ENCODE measurements at places on chromosomes 3 and 15.

GRCh38 chr3:184727357-184728009 lies 15.6 kb upstream of the MAGEF1 start:
- no peaks in the 10 kb centered on the region for H3K27me3 ChIP-seq
- H3K4me3 ChIP-seq, result peak overlapping the region; percentile 59
- peak; percentile 71 for DNase-seq
- H3K36me3 ChIP-seq, result peaks cover 3% of the 10 kb centered on the region

- H3K27ac ChIP-seq, result no peak overlapping the region
- H3K4me1 ChIP-seq, result peaks cover 16% of the 10 kb centered on the region
- H3K36me3 ChIP-seq, result peaks cover 2% of the 10 kb centered on the region
These were observed 1.5 kb downstream of the CELF6 start for GRCh38 chr15:72318408-72318942.

- H3K27ac ChIP-seq, result no peak overlapping the region
- peaks cover 15% of the 10 kb centered on the region for H3K36me3 ChIP-seq
- no peaks in the 10 kb centered on the region for H3K27me3 ChIP-seq
- no peak overlapping the region for H3K4me3 ChIP-seq
These were observed 105.3 kb downstream of the PLCH1 start for GRCh38 chr3:155639462-155640055.

GRCh38 chr15:50219820-50220219 lies 37.8 kb downstream of the SLC27A2 start:
- H3K27me3 ChIP-seq, result peaks cover 11% of the 10 kb centered on the region
- H3K36me3 ChIP-seq, result no peaks in the 10 kb centered on the region
- H3K27ac ChIP-seq, result no peak overlapping the region
- peaks cover 6% of the 10 kb centered on the region for H3K4me1 ChIP-seq
- DNase-seq, result no peak

DNA sequence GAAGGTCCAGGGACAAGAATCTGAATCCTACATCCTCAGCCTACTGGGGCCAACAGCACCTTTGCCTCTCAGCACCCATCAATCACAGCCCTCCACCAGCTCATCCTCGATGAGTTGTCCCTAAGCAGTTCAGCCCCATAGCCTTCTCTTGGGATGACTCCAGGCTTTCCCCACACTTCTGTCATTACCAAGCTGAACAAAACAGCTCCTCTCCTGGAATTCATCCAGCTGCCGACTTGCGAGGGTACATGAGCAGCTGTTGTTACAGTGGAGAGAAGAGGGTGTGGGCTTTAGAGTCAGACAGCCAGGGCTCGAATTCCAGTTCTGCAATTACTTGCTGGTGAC lies 69.0 kb upstream of the THBS1 start:
- no peak for DNase-seq
- H3K4me3 ChIP-seq, result no peak overlapping the region
- no peaks in the 10 kb centered on the region for H3K36me3 ChIP-seq
- H3K27me3 ChIP-seq, result peaks cover 8% of the 10 kb centered on the region

DNA sequence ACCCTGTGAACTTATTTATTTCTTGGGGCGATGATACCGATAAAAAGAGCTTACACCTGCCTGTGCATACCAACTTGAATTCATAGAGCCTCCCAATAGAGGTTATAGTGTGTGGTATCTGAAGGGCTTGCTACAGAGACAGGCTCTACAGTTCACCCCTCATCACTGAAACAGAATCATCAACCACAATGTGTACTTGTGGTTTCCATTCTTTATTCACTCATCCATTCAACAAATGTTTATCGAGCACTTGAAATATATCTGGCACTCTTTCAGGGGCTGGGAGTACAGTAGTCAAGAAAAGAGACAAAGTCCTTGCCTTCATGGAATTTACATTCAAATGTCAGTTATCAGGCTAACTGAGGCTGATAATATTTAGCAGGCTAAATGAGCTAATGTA lies 134.4 kb upstream of the SKOR1 start:
- H3K27ac ChIP-seq, result no peak overlapping the region
- peaks cover 43% of the 10 kb centered on the region for H3K36me3 ChIP-seq
- H3K4me3 ChIP-seq, result no peak overlapping the region
- DNase-seq, result no peak
- H3K4me1 ChIP-seq, result no peaks in the 10 kb centered on the region
- peaks cover 10% of the 10 kb centered on the region for H3K27me3 ChIP-seq

DNA sequence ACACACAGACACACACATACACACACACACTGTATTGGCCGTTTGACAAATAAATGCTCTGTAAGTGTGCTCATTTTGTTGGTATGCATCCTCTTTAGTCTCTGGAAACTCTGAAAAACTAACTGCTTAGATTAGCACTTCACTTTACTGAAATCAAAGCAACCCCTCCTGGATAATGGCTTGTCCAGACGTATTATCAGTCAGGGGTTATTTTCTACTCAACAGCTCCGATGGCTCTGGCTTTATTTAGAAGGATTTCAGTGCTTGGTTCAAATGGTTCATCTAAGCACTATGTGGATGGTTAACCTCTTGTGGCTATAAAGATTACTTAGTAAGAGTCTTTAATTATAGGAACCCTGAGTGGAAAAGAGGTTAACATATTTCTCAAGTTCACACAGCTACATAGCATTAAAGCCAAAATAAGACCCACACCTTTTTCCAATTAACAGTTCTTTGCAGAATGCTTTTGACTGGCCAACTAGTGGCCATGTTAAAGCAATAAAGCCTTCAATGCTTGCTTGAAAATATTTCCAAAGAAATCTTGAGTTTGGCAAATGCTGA lies 516.1 kb upstream of the NAALADL2 start:
- DNase-seq, result no peak
- no peak overlapping the region for H3K4me3 ChIP-seq
- no peaks in the 10 kb centered on the region for H3K36me3 ChIP-seq
- no peak overlapping the region for H3K27ac ChIP-seq

DNA sequence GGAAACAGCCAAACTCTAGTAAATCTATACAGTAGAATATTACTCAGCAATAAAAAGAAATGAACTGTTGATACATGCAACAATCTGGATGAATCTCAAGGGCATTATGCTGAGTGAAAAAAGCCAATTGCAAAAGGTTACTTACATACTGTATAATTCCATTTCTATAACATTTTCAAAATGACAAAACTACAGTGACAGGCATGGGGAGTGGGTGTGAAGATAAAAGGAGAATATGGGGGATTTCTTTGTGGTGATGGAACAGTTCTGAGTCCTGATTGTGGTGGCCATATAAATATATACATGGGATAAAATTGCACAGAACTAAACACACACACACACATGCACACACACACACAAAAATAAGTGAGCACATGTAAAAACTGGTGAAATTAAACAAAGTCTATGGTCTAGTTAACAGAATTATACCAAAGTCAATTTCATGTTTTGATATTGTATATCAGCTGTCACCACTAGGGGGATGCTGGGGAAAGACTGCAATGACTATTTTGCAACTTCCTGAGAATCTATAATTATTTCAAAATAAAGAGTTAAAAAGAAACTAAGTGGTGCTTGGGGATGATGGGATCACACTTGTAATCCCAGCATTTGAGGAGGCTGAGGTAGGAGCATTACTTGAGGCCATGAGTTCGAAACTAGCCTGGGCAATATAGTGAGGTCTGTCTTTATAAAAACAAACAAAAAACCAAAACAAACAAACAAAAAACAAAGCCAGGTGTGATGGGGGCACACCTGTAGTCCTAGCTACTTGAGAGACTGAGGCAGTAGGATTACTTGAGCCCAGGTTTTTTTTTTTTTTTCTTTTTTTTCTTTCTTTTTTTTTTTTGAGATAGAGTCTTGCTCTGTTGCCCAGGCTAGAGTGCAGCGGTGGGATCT lies 66.0 kb downstream of the SPTSSB start:
- no peak for DNase-seq
- peaks cover 4% of the 10 kb centered on the region for H3K36me3 ChIP-seq
- no peak overlapping the region for H3K27ac ChIP-seq
- no peak overlapping the region for H3K4me3 ChIP-seq
